Activated B cell treated with CpG ODN at 0.5 μM for 24 hours (primary cell): ENCODE measurements at places on chromosomes 1 and 21. TPM values are rescaled to one million over a fixed set of nuclear protein-coding genes. Genes with fewer than 3 reads are reported as not detected.

LYPD8 gene
- not detected in 2 replicates for total RNA-seq

EPHB2 gene
- total RNA-seq: 0.13 and 0.37 TPM in 2 replicates

BACH1 gene
- 141 and 152 TPM in 2 replicates for total RNA-seq

F13B gene
- not detected in 2 replicates for total RNA-seq

KCNJ6 gene
- total RNA-seq: not detected in 2 replicates

LCE1E gene
- not detected in 2 replicates for total RNA-seq

- H3K4me1 ChIP-seq: no peaks in the 10 kb centered on the region
- H3K4me3 ChIP-seq: no peak overlapping the region
- no peaks in the 10 kb centered on the region for H3K27me3 ChIP-seq
These were observed 34.4 kb downstream of the ADAMTS1 start for GRCh38 chr21:26810676-26811415.

- no peak for DNase-seq
- H3K4me1 ChIP-seq: peaks cover 16% of the 10 kb centered on the region
- H3K4me3 ChIP-seq: no peak overlapping the region
- peaks cover 18% of the 10 kb centered on the region for H3K27me3 ChIP-seq
- H3K27ac ChIP-seq: no peak overlapping the region
These were observed 59.0 kb downstream of the NDUFS5 start for GRCh38 chr1:39085174-39085573.

DNA sequence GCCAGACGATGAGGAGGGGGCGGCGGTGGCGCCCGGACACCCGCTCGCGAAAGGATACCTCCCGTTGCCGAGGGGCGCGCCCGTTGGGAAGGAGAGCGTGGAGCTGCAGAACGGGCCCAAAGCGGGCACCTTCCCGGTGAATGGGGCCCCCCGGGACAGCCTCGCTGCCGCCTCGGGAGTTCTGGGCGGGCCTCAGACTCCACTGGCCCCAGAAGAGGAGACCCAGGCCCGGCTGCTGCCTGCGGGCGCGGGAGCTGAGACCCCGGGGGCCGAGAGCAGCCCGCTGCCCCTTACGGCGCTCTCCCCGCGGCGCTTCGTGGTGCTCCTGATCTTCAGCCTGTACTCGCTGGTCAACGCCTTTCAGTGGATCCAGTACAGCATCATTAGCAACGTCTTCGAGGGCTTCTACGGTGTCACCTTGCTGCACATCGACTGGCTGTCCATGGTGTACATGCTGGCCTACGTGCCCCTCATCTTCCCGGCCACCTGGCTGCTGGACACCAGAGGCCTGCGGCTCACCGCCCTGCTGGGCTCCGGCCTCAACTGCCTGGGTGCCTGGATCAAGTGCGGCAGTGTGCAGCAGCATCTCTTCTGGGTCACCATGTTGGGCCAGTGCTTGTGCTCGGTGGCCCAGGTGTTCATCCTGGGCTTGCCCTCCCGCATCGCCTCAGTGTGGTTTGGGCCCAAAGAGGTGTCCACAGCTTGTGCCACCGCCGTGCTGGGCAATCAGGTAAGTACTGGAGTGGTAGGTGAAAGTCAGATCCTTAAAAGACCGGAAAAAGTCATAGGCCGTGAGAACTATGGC, 588 bp downstream of the FLVCR1 start:
- H3K36me3 ChIP-seq: peaks cover 13% of the 10 kb centered on the region
- peak overlapping the region; percentile 99 for H3K4me3 ChIP-seq
- H3K27me3 ChIP-seq: no peaks in the 10 kb centered on the region
- peak overlapping the region; percentile 93 for H3K27ac ChIP-seq
- DNase-seq: peak; percentile 38

- DNase-seq: no peak
- H3K27ac ChIP-seq: no peak overlapping the region
- peaks cover 18% of the 10 kb centered on the region for H3K4me1 ChIP-seq
- H3K27me3 ChIP-seq: no peaks in the 10 kb centered on the region
These were observed 1.7 kb downstream of the PCNX2 start for GRCh38 chr1:233293556-233294446.

DNA sequence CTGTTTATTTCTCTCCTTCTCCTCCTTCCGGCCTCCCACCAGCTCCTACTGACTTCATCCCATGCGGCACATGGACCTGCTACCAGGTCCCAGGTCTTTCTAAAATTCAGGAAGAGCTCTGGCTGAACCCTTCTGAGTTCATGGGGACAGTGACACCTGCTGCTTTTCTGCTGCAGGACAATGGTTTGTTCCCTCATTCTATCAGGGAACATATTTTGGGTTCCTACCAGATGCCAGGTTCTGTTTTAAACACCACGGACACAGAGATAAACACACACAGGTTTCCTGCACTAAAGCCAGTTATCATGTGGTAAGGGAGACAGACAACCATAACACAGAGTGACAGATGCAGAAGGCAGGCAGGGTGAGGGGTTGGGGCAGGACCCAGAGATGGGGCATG, 114.0 kb upstream of the RAB4A start:
- DNase-seq: no peak
- peaks cover 14% of the 10 kb centered on the region for H3K4me1 ChIP-seq
- no peaks in the 10 kb centered on the region for H3K36me3 ChIP-seq
- no peak overlapping the region for H3K4me3 ChIP-seq
- H3K27me3 ChIP-seq: peaks cover 1% of the 10 kb centered on the region

- H3K4me1 ChIP-seq: no peaks in the 10 kb centered on the region
- H3K27me3 ChIP-seq: peaks cover 2% of the 10 kb centered on the region
- no peak overlapping the region for H3K27ac ChIP-seq
These were observed 57.9 kb upstream of the FGGY start for GRCh38 chr1:59238993-59239392.

DNA sequence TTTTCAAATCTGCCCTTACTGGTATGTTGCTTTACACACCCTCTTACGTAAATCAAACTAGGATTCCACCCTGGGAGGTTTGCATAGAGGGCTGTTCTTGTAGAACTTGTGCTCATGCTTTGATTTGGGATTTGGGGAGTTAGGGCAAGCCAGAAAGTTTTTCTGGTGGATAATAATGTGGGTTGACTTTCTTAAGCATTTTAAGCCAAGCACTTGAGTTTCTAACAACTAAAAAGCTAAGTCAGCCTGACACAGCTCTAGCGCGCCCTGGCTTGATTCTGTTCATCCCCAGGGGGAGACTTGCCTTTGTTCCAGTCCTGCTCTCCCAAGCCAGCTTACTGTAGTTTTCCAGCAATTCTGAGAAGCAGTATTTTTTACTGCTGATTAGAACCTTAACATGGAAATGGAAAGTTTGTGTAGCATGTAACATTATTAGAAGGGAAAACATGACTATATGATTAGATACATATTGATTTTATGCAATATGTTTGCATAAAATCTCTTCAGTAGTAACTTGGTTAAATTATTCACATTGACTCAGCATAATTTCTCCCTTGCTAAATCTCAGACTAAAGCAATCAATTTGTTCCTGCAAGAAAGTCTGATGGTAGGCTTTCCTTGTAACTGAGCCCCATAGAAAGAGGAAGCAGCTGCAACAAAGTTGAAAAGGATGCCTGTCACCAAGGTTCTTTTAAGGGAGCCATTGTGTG, 11.0 kb upstream of the PGD start:
- DNase-seq: no peak
- H3K4me1 ChIP-seq: peaks cover 12% of the 10 kb centered on the region
- no peak overlapping the region for H3K4me3 ChIP-seq
- H3K27ac ChIP-seq: peak overlapping the region; percentile 71
- H3K27me3 ChIP-seq: no peaks in the 10 kb centered on the region
- H3K36me3 ChIP-seq: no peaks in the 10 kb centered on the region

DNA sequence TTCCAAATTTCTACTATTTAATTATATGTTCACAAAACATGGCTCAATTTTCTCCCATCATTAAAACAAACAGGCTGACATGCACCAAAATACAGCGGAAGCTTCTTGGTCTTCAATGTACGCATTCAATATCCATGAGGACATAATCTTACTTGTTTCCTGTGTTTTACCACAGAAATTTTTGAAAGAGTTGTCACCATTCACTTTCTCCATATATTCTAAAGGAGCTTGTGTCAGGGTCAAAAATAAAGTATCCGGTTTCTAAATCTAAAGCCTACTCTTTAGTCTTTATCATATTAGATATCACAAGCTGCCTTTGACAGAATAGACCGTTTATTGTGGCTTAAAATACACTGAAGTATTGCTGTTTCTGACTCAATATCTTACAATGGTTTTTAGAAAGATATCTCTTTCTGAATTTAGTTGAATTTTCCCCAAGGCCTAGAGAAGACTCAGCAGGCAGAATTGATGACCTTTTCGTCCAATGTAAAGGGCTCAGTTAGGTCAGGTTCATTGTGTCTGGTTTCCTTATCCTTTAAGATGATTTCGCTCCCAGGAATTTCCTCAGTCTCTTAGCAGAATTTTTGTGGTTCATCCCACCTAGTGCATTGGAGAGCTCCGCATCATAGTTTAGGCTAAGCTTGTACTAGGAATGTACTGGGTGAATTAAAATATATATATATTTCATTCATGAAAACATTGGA, 717.2 kb downstream of the NCAM2 start:
- no peak overlapping the region for H3K27ac ChIP-seq
- H3K36me3 ChIP-seq: no peaks in the 10 kb centered on the region
- DNase-seq: no peak
- H3K27me3 ChIP-seq: no peaks in the 10 kb centered on the region

- no peaks in the 10 kb centered on the region for H3K36me3 ChIP-seq
- no peak overlapping the region for H3K27ac ChIP-seq
- H3K4me3 ChIP-seq: no peak overlapping the region
- DNase-seq: no peak
These were observed 29.4 kb downstream of the KCNJ6 start for GRCh38 chr21:37886726-37887299.

GRCh38 chr1:77687519-77687906, 5.1 kb upstream of the ZZZ3 start:
- no peak overlapping the region for H3K27ac ChIP-seq
- peak overlapping the region; percentile 69 for H3K4me3 ChIP-seq
- H3K27me3 ChIP-seq: no peaks in the 10 kb centered on the region
- H3K36me3 ChIP-seq: peaks cover 12% of the 10 kb centered on the region
- peaks cover 12% of the 10 kb centered on the region for H3K4me1 ChIP-seq
- no peak for DNase-seq

DNA sequence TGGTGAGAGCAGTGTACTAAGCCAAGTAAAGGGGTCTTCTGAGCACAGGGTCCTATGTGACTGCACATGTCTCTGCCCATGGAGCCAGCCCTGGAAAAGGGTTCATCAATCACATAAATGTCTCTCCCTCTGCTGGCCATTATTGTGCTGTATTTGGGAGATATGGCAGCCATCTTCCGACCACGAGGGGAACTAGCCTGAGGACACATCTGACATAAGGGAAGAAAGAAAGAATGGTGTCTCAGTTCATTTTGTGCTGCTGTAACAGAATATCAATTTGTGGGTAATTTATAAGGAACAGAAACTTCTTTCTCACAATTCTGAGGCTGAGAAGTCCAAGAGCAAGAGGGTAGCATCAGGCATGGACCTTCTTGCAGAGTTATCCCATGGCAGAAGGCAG, 55.1 kb upstream of the GJA5 start:
- no peak for DNase-seq
- no peak overlapping the region for H3K27ac ChIP-seq
- H3K36me3 ChIP-seq: no peaks in the 10 kb centered on the region
- no peaks in the 10 kb centered on the region for H3K4me1 ChIP-seq

DNA sequence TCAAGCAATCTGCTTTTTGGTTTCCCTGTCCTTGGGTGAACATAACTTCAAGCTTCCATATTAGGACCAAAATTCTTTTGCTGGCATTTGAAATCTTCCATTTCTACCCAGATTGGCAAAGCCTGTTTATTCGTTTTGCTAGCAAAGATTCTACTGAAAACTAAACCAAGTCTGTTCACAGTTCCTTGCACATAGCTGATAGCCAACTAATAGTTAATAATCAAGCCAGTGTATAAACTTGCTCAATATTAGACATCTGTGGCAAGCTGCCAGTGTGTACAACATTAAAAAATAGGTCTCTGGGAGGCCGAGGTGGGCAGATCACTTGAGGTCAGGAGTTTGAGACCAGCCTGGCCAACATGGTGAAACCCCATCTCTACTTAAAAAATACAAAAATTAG, 6.3 kb downstream of the APP start:
- peaks cover 12% of the 10 kb centered on the region for H3K4me1 ChIP-seq
- no peaks in the 10 kb centered on the region for H3K27me3 ChIP-seq
- no peak overlapping the region for H3K27ac ChIP-seq
- no peak for DNase-seq
- peaks cover 3% of the 10 kb centered on the region for H3K36me3 ChIP-seq

- H3K4me1 ChIP-seq: no peaks in the 10 kb centered on the region
- no peak for DNase-seq
- H3K27ac ChIP-seq: no peak overlapping the region
- H3K4me3 ChIP-seq: no peak overlapping the region
- H3K27me3 ChIP-seq: no peaks in the 10 kb centered on the region
- H3K36me3 ChIP-seq: no peaks in the 10 kb centered on the region
These were observed 251.4 kb downstream of the ZNF648 start for GRCh38 chr1:181809991-181810545.

- H3K27ac ChIP-seq: no peak overlapping the region
- H3K36me3 ChIP-seq: no peaks in the 10 kb centered on the region
- H3K4me1 ChIP-seq: peaks cover 6% of the 10 kb centered on the region
- H3K27me3 ChIP-seq: no peaks in the 10 kb centered on the region
These were observed 35.0 kb downstream of the UCK2 start for GRCh38 chr1:165862448-165862847.

DNA sequence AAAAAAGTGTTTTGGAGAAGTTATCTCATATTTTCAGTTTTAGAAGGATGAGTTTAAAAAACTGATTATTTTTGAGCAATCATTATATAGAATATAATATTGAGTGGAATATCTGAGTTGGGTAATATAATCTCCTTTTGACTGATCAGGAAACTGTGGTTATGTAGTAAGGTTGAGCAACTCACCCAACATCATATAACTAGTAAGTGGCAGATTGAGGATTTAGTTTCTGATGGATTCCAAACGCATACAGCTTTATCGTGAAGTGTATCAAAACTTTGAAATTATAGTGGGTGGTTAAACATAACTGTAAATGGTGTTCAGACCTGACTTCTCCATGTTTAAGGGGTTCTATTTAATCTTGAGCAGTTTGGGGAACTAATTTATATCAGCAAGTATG, 98.6 kb downstream of the OLFM3 start:
- H3K36me3 ChIP-seq: no peaks in the 10 kb centered on the region
- no peaks in the 10 kb centered on the region for H3K4me1 ChIP-seq
